NCI-H774 (cell line): ENCODE measurements at places on chromosomes 4 and X.

DNA sequence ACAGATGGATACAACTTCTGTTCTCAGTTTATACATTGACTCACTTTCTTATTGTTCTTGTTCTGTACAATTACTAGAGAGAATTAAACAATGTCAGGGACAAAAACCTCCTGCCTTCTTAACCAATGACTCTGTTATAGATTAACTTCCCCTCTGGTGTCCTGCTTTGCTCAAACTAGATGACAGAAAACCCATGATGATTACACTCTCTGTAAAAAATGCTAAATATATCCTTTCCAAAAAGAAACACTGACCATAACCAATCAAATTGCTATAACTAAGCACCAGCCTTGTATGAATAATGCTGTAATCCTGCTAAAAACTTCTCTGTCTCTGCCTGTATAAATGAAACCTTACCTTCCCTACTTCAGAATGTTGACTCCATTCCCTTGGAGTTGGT lies 29.8 kb upstream of the IL13RA2 start:
- no peak for DNase-seq

GRCh38 chr4:64781737-64782326 lies 372.6 kb upstream of the TECRL start:
- DNase-seq = no peak

- no peak for DNase-seq
Observed at GRCh38 chr4:2042204-2042946, 16.8 kb upstream of the NAT8L start.

DNA sequence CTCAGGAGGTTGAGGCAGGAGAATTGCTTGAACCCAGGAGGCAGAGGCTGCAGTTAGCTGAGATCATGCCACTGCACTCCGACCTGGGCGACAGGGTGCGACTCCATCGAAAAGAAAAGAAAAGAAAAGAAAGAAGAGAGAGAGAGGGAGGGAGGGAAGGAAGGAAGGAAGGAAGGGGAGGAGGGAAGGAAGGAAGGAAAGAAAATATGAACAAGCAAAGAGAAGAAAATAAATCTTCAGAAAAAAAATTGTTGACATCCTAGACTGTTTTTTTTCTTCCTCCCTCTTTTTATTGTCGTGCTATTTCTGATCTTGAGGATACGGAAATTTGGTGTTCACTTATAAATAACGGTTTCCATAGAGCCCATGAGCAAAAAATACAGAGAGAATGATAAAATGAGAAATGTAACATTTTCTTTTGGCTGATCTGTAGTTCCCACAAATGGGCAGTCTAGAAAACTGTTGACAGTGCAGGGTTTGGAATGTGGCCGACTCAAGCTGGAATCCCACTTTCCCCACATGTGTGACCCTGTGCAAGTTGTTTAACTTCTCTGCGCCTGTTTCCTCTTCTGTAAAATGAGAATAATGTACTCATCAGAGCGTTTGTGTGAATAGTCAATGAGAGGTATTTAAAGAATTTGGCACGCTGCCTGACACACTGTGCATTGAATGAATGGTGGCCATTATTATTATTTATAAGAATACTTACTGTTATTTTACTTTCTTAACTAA lies 19.4 kb downstream of the SORBS2 start:
- DNase-seq = no peak

DNA sequence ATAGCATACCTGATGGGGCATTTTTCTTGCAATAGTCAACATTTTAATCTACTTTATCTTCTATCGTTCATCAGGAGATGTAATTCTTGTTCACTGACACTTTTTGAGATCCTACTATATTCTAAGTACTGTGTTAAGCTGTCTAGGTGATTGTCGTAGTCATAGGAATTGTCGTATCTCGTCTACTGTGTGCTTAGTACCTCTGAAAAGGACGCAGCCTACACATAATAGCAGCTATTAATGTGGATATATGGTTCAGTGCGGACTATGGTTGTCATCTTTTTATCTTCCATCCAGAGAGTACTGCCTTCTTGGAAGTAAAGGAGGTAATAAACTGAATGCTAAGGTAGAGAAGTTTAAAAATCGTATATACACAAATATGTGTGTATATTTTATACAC lies 21.9 kb upstream of the CFAP299 start:
- DNase-seq = no peak
